Activated T-cell treated with anti-CD3 and anti-CD28 coated beads, Interleukin-2, amount 50 U/mL, for 24 hours (primary cell): ENCODE measurements at places on chromosomes 4 and X.

DNA sequence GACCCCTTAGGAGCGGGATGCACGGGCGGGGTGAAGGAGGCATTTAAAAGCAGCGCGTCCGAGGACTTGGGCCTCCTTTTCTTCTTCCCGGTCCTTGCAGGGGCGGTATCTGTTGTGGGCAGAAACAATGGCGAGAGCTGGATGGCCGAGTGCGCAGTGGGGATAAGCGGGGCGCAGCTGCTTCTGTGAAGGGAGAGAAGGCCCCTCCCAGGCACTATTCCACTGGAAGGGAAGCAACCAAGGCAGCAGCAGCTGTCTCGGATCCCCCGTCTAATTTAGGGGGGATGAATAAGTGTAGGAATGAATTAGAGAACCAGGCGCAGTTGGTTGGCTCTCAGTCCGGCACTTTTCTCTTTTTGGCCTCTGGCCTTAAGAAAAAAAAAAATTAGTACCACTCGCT, 995 bp downstream of the SMARCA5 start:
- peak; percentile 47 for DNase-seq
- peaks cover 40% of the 10 kb centered on the region for H3K4me1 ChIP-seq
- H3K4me3 ChIP-seq: peak overlapping the region; percentile 95
- peaks cover 57% of the 10 kb centered on the region for H3K36me3 ChIP-seq
- H3K27me3 ChIP-seq: no peaks in the 10 kb centered on the region

- DNase-seq: no peak
- H3K27ac ChIP-seq: no peak overlapping the region
- no peaks in the 10 kb centered on the region for H3K36me3 ChIP-seq
- H3K4me3 ChIP-seq: no peak overlapping the region
Observed at GRCh38 chrX:4110964-4111363, 397.5 kb upstream of the PRKX start.

- no peak overlapping the region for H3K27ac ChIP-seq
- peaks cover 21% of the 10 kb centered on the region for H3K27me3 ChIP-seq
- H3K36me3 ChIP-seq: no peaks in the 10 kb centered on the region
- H3K4me3 ChIP-seq: no peak overlapping the region
Observed at GRCh38 chr4:26050212-26050643, 136.2 kb downstream of the SMIM20 start.

DNA sequence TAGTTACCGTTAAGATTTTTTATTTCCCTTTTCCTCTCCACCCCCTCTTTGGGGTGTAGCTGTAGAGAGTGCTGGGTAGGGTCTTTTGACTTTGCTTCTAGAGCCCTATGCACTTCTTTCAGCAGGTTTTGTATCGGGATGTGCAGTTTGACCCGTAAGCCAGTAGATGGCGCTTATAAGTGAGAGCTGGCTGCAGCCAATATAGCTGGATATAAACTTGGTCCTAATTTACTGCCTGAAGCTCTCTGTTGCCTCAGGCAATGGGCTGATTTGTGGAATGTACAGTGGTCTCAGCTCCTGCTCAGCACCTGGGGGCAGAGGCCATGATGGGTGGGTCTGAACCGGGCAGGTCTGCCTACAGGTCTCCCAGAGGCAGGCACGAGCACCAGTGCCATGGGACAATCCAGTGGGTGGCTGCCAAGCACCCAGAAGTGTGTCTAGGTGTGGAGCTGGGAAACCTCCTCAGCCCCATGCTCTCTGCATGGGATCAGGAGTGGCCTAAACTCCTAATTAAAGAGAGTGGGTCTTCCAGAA, 146.5 kb downstream of the SPANXN1 start:
- peaks cover 44% of the 10 kb centered on the region for H3K27me3 ChIP-seq
- H3K4me3 ChIP-seq: no peak overlapping the region
- no peak for DNase-seq
- no peaks in the 10 kb centered on the region for H3K36me3 ChIP-seq

- H3K36me3 ChIP-seq: no peaks in the 10 kb centered on the region
- no peak overlapping the region for H3K4me3 ChIP-seq
- peaks cover 11% of the 10 kb centered on the region for H3K27me3 ChIP-seq
- no peak overlapping the region for H3K27ac ChIP-seq
- H3K4me1 ChIP-seq: no peaks in the 10 kb centered on the region
Observed at GRCh38 chr4:149145803-149146202, 669.8 kb downstream of the IQCM start.

DNA sequence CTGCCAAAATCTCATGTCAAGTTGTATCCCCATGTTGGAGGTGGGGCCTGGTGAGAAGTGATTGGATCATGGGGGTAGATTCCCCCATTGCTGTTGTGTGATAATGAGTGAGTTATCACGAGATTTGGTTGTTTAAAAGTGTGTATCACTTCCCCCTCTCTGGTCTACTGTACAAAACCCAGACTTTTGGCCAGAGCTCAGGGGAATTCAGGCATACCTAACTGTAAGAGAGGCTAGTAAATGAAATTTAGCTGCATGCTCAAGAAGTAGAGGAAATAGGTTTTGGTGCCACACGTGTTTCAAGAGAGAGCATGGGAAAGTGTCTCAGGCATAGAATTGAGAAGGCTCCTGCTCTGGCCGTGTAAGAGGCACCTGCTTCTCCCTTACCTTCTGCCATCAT, 190.5 kb upstream of the GALNTL6 start:
- no peaks in the 10 kb centered on the region for H3K36me3 ChIP-seq
- no peak for DNase-seq
- H3K27me3 ChIP-seq: no peaks in the 10 kb centered on the region
- H3K4me3 ChIP-seq: no peak overlapping the region
- H3K27ac ChIP-seq: no peak overlapping the region

DNA sequence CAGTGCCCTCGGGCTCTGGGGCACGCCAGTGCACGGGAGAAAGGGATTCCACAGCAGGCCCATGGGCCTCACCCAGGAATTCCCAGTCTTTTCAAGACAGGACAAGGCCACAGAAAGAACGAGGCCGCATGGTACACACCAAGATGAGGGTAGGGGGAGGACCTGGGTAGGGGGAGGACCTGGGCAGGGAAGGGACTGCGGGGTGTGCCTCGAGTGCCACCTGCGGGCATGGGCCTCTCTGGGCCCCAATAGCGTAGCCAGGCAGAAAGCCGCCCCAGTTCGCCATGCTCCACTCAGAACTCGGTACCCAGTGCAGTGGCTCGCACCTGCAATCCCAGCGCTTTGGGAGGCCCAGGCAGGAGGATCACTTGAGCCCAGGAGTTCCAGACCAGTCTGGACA, 14.0 kb upstream of the DUSP9 start:
- DNase-seq: no peak
- no peak overlapping the region for H3K4me3 ChIP-seq
- H3K27me3 ChIP-seq: peaks cover 33% of the 10 kb centered on the region
- no peaks in the 10 kb centered on the region for H3K4me1 ChIP-seq
- no peaks in the 10 kb centered on the region for H3K36me3 ChIP-seq
